ENCODE measurements at places on chromosomes 2 and 18.

GRCh38 chr2:42659609-42660008 lies 91.2 kb downstream of the MTA3 start:
- no peak for DNase-seq

- no peak for DNase-seq
Measured at GRCh38 chr2:10658914-10659257, 30.9 kb downstream of the NOL10 start.

DNA sequence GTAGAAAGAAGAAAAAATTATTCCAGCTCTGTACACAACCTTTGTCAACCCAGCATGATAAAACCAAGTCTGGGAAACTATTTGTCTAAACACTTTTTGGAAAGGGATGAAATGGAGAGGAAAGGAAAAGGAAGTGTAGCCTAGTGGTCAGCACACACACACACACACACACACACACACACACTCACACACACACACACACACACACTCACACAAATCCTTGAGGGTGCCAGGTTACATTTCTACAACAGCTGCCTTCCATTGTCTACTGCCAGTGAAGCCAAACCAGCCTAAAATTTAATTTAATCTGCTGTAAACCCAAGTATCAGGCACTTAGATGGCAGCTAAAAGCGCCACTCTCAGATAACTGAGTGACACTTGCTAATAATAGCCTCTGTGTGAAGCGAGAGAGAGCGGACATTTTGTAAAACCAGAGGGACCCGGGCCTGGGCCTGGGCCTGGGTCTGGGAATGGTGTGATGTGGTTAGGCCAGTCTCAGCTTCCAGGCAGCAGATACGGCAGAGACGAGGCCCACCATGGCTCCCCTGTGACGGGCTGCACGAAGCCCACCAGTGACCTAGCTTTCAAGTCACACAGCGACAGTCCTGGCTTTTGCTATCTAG lies 32.4 kb downstream of the BCL11A start:
- DNase-seq = no peak

DNA sequence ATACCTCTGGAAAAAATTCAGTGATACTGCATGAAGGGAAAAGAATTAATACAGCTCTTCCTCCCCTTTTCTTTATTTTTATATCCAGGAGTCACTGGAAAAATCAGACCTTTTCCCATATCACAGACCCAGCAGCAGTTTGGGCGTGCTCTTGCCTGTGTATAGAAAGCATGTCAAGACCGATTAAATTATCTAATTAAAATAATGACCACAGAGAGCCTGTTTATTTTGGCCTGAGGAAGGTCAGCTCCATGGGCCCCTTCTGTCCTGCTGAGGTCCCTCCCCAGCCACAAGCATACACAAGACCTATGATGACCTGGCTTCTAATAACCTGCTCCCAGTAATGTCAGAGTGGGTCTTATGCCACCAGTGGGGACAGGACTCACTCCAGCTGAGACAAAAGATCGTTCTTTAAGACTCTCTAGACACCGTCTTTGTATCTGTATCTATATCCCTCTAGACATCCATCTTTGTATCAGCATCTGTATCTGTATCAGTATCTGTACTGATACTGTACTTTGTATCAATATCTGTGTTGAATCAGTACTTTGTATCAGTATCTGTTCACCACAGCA lies 147.8 kb downstream of the VAPA start:
- DNase-seq = no peak

GRCh38 chr2:191296083-191297006 lies 51.1 kb downstream of the MYO1B start:
- DNase-seq = no peak

DNA sequence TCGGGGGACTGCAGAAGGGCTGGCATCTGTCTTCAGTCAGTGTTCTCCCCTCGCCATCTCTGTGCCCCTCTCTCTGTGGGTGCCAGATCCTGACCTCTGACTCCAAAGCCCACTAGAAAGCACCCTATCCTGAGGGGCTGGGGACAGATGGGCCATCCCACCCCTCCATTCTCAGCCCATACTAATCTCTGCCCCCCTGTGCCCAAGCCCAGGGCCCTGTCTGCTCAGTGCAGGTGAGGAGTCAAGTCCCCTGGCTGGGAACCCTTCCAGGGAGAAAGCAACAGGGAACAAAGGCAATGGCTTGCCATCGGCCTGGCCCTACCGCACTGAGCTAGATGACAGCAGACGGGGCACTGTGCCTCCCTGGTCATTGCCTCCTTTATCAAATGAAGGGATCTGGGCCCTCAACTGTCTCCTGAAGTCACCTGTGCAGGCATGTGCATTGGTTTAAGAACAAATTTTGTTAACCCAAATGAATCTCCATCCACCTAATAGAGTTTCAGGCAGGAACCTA lies 42.7 kb upstream of the ID2 start:
- DNase-seq = no peak

GRCh38 chr2:66717218-66717905 lies 282.4 kb downstream of the MEIS1 start:
- DNase-seq = no peak

DNA sequence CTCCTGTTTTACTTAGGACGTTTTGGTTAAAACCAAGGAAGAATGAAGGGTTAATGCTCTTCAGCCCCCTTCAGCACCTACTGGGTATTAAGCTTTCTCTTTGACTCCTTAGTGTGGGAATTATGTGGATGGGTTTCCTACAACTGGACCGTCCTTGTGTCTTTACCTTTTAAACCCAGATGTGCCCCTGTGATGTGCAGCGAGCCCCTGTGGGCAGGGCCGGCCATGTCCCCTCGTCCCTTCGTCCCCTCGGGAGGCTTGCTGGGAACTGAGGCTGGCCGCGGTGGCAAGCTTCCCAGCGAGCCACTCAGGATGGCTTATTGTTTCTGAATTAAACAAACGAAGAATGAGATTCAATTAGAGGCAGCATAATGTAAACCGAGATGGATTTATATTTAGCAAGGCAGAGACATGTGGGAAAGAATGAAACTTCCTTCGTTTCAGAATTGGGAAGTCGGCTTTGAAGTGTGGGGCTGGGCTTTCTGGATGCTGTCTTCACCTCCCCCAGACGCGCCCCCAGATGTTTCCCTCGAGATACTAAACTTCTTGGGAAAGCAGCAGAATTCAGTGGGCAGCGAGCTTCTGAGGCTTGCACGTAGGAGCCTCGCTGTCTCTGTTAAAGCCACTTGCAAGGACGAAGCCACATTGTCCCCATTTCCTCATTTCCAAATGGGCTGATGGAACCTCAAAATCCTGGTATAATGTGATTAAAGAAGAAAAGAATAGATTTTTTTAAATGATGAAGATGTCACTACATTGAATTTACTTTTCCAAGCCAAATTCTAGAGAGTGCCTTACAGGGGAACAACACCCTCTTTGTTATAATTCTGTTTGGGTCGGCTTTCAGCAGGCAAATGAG lies 146.0 kb downstream of the VAPA start:
- no peak for DNase-seq

- DNase-seq = no peak
Measured at GRCh38 chr18:22285361-22286140, 116.2 kb downstream of the GATA6 start.

DNA sequence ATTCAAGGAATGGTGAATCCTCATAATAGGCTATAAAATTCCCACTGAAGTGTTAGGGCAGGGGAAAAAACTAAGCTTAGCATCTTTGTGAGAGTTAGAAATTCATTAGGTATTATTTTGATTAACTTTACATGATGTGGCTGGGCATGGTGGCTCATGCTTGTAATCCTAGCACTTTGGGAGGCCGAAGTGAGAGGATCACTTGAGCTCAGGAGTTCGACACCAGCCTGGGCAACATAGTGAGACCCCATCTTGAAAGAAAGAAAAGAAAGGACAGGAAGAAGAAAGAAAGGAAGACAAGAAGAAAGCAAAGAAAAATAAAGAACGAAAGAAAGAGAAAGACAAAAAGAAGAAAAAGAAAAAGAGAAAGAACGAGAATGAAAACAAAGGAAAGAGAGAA lies 40.0 kb downstream of the SNRPD1 start:
- DNase-seq = no peak
